Astrocyte of the cerebellum (primary cell): ENCODE measurements at places on chromosomes 1 and 21.

GRCh38 chr1:84078108-84078841, 65.8 kb upstream of the PRKACB start:
- no peak for DNase-seq

GRCh38 chr1:3360646-3361257, 93.7 kb upstream of the ARHGEF16 start:
- no peak for DNase-seq

GRCh38 chr1:190029441-190029840, 448.2 kb downstream of the BRINP3 start:
- DNase-seq: no peak

DNA sequence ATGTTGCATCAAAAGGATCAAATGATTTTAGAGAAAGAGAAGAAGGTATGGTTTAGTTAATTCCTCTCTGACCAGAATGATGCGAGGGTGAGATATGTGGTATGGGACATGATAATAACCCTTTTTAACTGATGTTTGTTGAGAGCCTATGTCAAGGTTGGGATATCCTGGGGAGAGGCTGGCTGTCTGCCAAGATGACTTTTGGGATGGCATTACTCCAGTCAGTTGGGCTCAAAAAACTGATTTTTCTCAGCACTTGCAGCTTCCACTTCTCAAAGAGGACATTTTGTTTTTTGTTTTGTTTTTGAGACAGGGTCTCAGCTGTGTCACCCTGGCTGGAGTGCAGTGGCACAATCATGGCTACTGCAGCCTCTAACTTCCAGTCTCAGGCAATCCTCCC, 17.7 kb upstream of the STX12 start:
- no peak for DNase-seq

- no peak for DNase-seq
Measured at GRCh38 chr1:182649041-182649440, 35.3 kb downstream of the RGS8 start.

GRCh38 chr21:42097860-42098454, 26.8 kb downstream of the UMODL1 start:
- peak; percentile 85 for DNase-seq

DNA sequence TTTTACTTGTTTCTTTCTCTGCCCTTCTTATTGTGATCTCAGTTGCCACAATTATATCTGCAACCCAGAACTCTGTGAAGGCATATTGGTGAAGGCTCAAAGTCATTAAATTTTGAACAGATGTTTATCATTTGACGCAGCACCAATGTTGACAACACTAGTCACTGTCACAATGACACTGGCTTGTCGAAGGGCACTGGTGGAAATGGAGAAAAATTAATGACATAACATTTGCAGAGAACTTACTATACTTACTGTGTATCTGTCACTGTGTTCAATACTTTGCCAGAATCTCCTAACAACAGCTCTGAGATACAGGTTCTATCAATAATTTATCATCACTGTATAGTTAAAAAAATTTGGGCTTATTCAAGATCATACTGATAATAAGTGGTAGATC, 1213.7 kb downstream of the NCAM2 start:
- DNase-seq: no peak

- DNase-seq: no peak
Measured at GRCh38 chr1:65791801-65792668, 660 bp upstream of the PDE4B start.

GRCh38 chr1:2041305-2041704, 8.9 kb upstream of the PRKCZ start:
- DNase-seq: no peak

- no peak for DNase-seq
Measured at GRCh38 chr1:20182415-20182814, 3.5 kb upstream of the UBXN10 start.

GRCh38 chr1:17289721-17290120, 18.3 kb upstream of the PADI4 start:
- peak; percentile 26 for DNase-seq

GRCh38 chr1:220044678-220045355, 1.5 kb downstream of the EPRS1 start:
- DNase-seq: no peak

DNA sequence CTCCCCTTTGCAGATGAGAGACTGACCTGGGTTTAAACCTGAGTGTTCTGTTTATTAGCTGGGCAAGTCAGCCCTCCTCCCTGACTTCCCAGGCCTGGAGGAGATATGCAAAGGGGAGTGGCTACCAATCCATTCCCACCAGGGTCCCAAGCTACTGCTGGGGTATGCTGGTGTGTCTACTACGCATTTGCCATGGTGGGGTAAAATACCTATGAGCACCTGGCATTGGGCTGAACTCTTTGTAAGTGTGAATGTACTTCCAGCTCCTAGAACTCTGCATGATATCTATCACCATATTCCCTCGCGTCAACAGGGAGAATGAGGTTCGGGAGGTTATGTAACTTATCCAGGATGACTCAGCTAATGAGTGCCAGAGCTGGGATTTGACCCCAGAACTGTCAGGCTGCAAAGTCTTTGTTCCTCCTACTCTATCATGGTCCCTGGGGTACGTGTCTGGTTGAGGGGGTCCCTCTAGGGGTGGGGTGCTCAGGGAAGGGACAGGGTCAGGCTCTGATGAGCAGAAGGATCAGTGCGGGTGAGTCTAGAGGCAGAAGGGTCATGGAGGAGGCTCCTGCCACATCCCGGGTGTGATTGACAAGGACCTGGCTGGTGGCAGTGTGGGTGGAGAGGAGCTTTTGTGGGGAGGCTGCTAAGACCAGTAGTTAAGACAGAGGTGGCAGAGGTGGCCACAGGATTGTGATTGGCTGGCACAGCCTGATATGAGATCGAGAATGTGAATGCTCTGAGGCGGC, 16.7 kb downstream of the AMPD2 start:
- DNase-seq: no peak

GRCh38 chr1:198648592-198648991, 9.8 kb downstream of the PTPRC start:
- no peak for DNase-seq

- DNase-seq: no peak
Measured at GRCh38 chr1:182599339-182599738, 4.8 kb downstream of the RGS16 start.

GRCh38 chr1:66220477-66220876, 313.5 kb upstream of the SGIP1 start:
- no peak for DNase-seq

GRCh38 chr1:56617141-56617540, 28.0 kb upstream of the PRKAA2 start:
- no peak for DNase-seq

DNA sequence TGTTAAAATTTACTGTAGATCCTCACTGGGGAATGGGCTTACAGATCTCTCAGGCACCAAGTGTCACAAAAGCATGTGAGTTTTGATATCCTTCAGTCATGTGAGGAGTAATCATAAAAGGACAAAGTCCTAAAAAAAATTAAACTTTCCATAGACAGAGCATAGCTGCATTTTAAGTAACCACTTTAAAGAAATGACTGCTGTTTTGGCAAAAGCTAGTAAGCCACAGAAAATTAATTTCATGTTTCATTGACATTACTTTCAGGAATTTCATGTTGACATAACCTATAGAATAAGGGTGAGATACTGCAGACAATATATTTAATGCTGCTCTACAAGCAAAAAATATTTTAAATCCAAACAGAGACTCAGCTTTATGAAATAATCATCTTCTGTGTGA, 156.3 kb downstream of the LYPLAL1 start:
- no peak for DNase-seq

- no peak for DNase-seq
Measured at GRCh38 chr1:22332795-22333499, 118.7 kb upstream of the ZBTB40 start.

DNA sequence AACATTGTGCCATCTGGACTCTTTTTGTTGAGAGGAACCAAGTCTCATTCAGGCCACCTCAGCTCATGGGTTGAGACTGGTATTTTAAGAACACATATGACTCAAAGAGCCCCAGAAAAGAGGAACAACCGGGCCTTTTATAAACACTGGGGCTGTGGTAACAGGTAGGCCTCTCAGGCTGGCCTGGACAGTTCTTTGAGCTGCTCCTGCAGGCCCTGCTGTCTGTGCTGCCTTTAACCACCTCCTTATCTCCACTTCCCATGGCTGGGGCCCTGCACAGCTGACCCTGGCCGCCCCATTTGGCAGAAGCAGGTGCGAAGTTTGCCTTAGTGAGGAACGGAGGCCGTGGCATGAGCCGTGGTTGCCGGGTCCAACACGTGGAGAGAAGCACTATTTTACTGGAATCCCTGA, 163.3 kb downstream of the RHOU start:
- no peak for DNase-seq

DNA sequence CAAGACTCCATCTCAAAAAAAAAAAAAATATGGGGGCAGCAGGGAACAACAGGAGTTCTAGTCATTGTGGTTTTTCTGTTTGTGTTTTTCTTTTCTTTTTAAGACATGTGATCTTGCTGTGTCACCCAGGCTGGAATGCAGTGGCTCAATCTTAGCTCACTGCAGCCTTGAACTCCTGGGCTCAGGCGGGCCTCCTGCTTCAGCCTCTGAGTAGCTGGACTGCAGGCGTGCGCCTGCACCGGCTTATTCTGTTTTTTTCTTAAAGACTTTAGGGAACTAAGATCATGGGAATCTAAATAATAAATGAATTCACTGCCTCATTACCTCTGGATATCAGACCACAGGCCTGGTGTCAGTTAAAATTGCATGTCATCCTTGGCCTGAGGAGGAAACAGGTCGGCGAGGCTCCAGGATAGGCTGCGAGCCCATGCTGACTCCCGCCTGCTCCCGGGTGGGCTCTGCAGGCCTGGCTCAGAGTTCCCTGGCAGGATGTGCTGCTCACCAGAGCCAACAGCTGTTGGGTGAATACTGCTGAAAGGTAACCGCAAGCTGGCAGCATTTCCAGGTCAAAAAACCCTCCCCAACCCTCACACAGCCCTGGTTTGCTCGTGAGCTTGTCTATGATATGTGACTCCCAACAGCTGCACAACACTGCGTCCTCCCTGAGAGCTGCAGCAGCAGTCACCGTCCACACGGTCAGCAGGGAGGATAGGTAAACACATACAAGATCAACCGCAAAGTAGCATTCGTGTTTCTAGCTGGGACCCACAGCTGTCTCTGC, 58.1 kb downstream of the SCCPDH start:
- peak; percentile 85 for DNase-seq

DNA sequence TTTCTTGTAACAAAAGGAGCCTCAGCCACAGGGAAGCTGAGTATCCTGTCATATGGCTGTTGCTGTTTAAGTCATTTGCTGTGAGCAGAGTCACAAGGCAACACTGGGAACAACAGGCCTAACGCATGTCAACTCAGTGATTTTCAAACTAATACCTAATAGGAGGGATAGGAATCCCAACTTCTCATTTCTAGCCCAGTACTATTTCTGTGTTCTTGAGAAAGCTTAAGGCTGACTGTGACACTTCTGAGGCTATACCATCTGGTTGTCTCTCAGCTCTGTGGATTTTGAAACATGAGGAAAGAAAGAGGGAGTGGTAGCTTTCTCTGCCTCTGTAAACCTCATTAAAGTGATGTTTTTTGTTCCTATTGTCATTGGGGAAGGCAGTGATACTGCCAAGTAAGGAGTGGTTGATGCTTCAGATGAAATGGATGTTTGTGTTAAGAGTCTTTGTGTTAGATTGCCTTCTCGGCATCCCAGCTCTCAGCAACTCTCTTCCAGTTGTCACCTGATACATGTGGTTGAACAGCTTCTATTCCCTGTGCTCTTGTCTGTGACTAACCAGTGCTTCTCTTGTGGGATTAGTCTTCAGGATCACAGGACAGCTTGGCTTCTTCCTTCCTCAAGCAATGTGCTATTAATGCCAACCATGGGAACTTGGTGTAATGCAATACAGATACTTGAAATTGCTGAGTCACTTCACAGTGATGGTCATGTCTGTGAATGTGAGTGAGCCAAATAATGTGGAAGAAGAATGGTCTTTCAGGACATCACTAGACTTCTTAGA, 166.8 kb upstream of the IVNS1ABP start:
- DNase-seq: peak; percentile 35

DNA sequence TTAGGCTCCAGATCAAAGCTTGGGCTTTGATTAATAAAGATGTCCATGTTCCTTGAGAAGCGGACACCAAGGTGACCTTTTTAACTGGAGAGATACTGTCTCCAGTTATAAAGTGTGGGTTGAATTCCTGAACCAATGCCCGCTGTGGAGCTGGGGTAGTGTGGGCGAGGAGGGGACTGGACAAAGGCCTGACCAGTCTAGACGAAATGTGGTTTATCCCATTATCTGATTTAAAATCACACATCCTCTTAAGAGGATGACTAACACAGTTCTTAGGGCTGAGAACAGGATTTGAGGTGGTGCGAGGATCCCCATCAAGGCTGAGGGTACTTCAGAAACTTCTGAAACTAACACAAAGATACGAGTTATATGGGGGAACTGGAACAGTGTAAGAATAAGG, 84.5 kb upstream of the GCLM start:
- DNase-seq: no peak

- DNase-seq: peak; percentile 53
Measured at GRCh38 chr21:21232320-21232719, 234.1 kb downstream of the NCAM2 start.

DNA sequence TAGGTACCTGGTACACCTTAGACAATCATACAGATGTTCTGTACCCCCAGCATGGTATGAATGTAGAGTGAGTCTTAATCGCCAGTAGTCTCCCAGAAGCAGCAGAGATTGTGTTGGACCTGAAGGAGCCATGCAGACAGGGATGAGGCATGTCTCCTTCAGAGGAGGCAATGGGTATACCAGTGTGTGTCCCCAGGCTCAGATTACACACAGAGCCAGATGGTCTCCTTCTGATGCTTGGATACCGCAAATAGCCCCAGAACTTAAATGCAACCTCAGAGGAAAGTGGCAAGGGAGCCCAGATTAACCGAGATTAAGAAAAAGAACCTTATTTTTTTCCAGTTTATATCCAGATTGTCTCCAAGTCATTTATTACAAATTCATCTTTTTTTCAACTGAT, 96.8 kb upstream of the C21orf91 start:
- no peak for DNase-seq

DNA sequence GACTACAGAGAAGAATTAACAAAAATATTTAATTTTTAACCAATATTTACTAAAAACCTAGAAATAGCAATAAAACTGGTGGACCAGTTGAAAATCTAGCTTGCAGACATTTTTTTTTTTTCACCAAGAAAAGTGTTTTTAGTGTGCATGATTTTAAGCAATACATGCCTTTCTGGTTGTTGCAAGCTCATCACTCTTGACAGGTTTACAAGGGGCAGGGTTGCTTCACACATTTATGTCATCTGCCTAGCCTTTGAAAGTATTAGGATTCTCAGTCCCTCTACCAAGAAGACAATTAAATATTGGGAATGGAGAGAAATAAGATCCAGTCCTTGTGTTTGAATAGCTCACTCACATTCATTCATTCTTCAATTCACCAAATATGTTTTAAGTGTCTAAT, 53.8 kb upstream of the LYPLAL1 start:
- DNase-seq: no peak
